Myocyte (in vitro differentiated cells): ENCODE measurements at places on chromosomes 12 and 14.

GRCh38 chr14:97120611-97121031, 323.4 kb downstream of the VRK1 start:
- no peak for DNase-seq

- DNase-seq = no peak
Observed at GRCh38 chr14:100149851-100150611, 9.4 kb downstream of the DEGS2 start.

- DNase-seq = no peak
Observed at GRCh38 chr14:64860039-64860438, 19.7 kb downstream of the SPTB start.

- no peak for DNase-seq
Observed at GRCh38 chr14:96390965-96391292, 999 bp upstream of the AK7 start.

DNA sequence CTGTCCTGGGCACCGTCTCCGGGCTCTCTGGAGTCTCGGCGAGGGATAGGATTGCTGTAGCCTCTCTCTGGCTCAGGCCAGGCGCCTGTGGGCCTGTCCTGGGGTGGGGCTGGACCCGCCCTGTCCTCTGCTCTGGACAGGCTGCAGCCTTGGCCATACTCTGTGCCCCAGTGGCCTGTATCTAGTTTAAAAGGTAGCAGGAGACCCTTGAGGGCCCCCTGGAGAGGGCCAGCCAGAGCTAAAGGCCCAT, 1.8 kb downstream of the KIF26A start:
- DNase-seq = no peak

DNA sequence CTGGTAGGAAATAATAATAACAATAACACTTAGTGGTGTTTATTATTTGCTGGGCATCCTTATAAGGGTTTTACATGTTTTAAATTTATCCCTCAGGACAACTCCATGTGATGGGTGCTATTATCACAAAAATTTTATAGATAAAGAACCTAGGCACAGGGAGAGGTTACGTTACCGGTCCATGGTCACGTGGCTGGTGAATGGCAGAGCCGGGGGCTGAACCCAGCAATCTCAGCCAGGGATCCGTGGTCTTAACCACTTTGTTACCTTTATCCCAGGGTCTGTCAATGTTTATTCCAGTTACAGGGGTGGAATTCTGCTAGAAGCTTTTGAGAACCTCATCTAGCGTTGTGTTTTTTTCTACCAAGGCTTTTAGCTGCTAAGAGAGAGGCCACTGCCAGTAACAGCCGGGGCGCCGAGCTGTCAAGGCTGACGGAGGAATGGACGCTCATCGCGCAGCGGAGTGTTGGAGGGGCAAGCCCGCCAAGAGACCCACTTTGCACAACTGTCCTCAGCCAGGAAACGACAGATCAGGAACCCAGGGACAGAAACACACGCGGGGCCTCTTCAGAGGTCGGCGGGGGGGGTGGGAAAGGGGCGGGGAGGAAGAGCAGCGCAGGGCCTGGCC, 418 bp downstream of the AMN1 start:
- no peak for DNase-seq

DNA sequence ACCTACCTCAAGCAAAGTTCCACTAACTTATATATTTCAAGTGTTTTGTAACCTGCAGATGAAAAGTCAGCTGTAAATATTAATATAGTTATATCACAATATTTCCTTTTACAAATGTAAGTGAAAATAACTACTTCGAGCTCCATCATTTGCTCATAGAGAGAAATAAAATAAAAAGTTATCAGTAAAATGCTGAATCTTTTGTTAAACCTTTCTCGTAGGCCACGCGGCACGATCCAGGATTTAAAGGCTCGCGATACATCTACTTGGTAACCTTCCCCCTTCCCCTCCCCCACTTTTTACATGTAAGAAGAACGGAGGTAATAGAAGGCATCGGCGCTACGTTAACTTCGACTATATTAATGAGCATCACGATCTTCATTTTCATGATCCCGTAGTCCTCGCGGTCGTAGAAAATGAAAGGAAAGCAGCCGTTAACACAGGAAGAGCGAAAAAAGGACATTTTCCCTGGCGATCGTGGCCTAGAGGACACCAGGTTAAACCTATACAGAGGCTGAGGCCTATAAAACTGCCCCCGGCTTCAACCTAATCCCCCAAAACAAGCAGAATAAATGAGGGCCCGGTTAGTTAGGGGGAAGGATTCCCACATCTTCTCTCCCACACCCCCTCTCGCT, 508 bp downstream of the HNRNPC start:
- peak; percentile 61 for DNase-seq

GRCh38 chr14:23538785-23539184, 12.8 kb downstream of the ZFHX2 start:
- DNase-seq = no peak

DNA sequence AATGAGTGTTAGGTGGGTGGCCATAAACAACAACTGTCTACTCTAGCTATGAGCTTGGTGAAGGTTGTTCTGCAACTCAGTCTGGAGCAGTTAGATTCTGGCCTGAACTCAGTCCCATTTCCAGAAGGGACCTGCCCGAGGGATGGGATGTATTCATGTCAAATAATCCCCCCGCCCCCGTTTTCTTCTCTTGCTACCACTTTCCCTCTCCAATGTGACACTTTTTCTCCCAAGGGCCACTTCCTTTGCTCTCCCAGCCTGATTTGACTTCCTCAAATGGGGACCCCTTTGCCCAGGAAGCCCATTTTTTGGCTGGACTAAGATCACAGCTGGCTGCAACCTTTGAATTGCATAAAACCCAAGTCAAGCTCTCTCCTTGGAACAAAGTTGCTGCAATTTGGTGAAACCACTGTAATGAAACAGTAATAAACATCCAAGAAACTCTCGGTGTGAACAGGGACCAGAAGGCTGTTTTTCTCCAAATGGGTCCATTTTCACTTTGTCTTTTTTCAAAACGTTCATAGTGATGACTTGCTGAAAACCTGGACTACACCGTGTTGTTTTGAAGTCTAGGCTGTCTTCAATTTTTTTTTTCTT, 137.2 kb upstream of the GSC start:
- DNase-seq = no peak

- DNase-seq = no peak
Observed at GRCh38 chr12:24919346-24920001, 29.4 kb downstream of the BCAT1 start.

DNA sequence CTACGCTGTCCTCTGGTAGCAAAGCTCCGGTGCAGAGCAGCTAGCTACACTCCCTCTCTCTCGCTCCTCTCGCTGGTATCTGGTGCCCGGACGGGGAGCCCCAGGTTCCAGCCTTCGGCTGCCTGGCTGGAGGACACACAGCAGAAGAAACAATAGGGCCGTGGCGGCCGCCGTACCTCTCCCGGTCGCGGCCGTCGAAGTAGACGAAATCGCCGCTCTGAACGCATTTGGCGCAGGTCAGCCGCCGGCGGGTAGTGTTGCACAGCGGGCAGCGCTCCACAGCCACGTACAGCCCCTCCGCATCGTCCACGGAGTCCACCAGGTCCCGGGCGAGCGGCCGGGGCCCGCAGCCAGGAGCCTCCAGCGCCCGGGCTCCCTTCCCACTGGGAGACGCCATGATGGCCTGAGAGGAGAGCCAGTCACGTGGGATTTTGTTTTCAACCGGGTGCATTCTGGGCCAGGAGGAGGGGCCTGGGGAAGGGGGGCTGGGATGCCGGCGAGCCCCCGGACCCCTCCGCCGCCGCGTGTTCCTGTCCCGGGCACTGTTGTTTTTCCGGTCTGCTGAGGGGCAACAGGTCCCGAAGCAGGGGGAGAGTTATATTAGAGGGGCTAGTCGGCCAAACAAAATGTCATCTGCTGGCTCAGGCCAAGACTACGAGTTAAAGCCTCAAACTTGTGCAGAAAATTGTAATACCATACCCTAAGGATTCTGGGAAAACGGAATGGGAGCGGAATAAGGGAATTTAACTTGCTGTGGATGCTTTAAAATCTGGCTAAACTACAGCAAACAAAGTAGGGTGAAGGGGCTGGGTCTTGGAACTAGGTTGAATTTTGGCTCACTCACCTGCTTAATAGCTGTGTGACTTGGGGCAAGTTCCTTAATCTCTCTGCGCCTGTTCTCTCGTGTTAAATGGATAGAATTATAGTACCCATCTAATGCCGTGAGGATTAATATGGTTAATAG, at the start of gene ATG14:
TSS of gene ATG14 (minus strand) at position 405 of the 964 bp plus-strand sequence. CDS start at position 397, 8 bp downstream.
- peak; percentile 90 for DNase-seq

GRCh38 chr12:128844031-128844635, 9.1 kb upstream of the GLT1D1 start:
- DNase-seq = no peak

DNA sequence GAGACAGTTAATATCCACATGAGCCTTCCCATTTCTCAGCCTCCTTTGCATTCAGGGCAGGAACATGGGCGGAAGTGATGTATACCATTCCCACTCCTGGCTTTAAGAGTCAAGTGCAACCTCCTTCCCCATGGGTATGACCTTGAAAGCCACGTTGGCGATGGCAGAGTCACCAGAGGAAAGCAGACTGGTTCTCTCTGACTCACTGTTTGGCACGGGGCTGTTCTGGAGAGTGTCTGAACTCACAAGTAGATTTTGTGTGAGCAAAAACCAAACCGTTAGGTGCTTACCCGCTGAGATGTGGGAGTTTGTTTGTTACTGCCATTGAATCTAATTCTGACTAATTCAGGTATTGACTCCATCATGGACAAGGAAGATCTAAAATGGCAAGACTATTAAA, 36.7 kb upstream of the PZP start:
- DNase-seq = no peak

DNA sequence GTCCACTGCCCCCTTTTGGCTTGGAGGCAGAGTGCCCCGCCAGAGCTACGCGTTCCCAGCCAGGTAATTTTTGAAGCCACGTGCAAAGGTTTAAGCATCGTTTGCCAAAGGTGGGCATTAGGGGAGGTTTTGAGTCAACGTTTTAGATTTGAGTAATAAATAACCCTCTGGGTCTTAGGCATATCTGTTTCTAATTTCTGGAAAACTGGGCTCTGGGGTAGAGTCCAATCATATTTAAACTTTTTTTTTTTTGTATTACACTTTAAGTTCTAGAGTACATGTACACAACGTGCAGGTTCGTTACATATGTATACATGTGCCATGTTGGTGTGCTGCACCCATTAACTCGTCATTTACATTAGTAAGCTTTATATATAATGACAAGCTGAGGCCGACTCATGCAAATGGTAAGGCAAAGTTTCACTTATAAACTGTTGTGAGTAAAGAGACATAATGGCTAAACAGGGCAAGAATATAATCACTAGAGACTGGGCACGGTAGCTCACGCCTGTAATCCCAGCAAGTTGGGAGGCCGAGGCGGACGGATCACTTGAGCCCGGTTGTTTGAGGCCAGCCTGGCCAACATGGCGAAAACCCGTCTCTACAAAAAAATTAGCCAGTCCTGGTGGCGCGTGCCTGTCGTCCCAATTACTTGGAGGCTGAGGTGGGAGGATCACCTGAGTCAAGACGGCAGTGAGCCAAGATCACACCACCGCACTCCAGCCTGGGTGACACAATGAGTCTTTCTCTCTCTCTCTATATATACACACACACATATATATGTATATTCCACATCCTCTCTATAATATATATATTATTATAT, 491 bp upstream of the NR2C1 start:
- no peak for DNase-seq

GRCh38 chr12:5088586-5089264, 45.0 kb downstream of the KCNA5 start:
- peak; percentile 47 for DNase-seq

- DNase-seq = no peak
Observed at GRCh38 chr12:128671528-128672042, 152.2 kb downstream of the SLC15A4 start.
